Activated CD8-positive, alpha-beta memory T cell treated with anti-CD3 and anti-CD28 coated beads for 4 hours (primary cell): ENCODE measurements at places on chromosomes 1 and 21.

GRCh38 chr1:178607718-178608408, 95.0 kb downstream of the TEX35 start:
- DNase-seq = no peak

GRCh38 chr1:209587789-209588188, 4.3 kb downstream of the CAMK1G start:
- no peak for DNase-seq

DNA sequence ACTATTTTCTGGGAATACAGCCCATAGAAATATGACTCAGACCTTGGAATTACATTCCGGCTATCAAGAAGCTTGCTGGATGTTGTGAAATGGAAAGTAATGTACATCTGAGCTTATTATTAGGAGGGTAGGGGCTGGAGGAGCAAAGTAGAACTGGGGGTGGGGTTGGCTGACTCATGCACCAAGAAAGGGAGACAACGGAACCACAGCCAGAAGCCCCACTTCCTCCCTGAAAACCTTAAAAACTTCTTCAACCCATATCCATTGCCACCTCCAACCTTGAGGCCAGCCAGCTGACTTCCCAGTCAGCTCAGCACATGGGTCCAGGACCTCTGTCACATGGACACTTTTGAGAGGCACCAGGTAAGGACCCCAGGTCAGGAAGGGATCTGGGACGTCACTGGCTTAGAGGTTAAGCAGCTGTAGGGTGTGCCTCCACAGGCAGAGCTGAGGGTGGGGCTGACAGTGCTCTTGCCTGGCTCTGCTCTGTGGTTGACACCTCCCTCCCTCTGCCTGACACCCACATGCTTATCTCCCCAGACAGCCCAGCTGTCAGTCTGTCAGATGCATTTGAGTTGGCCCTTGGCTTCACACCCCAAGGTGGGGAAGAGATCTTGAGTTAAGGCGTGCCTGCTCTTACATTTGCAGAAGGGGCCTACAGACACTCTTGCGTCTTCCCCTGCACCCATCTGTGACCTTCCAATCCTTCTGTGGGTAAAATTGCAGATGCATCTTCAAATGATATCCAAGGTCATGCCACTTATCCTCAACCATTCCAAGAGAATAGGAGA, 5.7 kb upstream of the ZNF683 start:
- DNase-seq = peak; percentile 76

- DNase-seq = no peak
Measured at GRCh38 chr1:109149874-109150601, 36.1 kb downstream of the ELAPOR1 start.

GRCh38 chr1:25906644-25907300, 553 bp upstream of the STMN1 start:
- no peak for DNase-seq

DNA sequence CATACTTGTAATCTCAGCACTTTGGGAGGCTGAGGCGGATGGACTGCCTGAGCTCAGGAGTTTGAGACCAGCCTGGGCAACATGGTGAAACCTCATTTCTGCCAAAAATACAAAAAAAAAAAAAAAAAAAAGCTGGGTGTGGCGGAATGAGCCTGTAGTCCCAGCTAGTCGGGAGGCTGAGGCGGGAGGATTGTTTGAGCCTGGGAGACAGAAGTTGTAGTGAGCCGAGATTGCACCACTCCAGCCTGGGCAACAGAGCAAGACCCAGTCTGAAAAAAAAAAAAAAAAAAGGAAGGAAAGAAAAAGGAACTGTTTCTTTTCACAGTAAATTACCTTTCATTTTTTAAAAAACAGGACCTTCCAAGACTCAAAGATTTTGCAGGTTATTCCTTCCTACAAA, 29.5 kb downstream of the LIN9 start:
- no peak for DNase-seq
